ENCODE measurements at places on chromosomes 2 and 18. TPM values are rescaled to one million over a fixed set of nuclear protein-coding genes. Genes with fewer than 3 reads are reported as not detected.

DNA sequence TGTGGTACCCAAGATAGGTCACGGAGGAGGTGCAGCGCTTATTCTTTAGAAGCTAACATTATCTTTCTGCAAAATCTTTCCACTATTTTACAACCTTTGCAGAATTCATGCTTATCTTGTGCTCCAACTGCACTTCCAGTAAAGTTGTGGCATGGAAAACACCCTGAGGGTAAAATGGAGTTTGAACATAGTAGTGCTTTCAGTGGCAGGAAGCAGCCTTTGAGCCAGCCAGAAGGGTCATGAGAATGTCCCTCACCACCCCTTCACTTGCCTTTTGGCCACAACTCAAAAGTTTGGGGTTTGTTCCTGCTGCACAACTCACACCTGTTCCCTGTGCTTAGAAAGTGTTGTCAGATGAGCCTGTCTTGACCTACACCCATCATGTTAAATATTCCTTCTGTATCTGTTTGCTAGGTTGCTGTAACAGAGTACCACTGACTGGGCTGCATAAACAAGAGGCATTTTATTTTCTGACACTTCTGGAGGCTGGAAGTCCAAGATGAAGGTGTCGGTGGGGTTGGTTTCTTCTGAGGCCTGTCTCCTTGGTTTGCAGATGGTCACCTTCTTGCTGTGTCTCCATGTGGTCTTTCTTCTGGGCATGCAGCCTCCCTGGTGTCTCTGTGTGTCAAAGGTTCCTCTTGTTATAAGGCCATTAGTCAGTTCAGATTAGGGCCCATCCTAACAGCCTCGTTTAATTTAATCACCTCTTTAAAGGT lies 194.1 kb downstream of the SMAD7 start:
- DNase-seq = no peak

- DNase-seq = no peak
Measured at GRCh38 chr18:34697891-34698290, 12.2 kb upstream of the DTNA start.

DNA sequence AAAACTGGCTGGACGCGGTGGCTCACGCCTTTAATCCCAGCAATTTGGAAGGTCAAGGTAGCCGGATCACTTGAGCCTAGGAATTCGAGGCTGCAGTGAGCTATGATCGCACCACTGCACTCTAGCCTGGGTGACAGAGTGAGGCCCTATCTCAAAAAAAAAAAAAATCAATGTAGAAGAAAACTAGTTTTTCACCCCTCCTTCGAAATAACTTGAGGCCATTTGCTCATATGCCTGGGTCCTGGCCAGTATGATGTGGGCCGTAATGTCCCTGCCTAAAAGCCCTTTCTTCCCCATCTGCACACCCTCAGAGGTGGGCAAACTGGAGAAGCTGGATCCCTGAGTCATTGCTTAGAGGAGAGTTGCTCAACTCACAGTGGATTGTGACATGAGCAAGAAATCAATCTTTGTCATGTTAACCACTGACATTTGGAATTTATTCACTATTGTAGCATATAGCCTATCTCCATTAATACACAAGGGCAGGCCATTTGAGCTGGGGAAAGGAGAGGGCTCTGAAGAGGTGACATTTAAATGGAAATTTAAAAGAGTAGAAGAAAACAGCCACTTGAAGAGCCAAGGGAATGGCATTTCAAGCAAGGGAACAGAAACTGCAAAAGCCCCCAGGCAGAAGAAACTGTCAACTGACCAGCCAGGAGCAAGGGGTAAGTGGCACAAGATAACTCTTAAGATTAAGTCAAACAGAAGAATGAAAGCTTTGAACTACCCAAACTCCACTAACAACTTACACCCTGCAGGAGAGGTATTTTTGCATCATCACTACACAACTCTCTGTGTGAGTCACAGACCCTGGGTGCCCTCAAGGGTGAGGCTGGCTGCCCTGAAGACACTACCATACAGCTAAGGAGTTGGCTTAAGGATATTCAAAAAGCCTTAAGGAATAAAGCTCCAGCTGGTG lies 7.6 kb upstream of the METTL21A start:
- DNase-seq = no peak

The SERPINB11 gene
- total RNA-seq = not detected

The EML6 gene
- total RNA-seq = 1.4 TPM

The SEPTIN10 gene
- 83.7 TPM for total RNA-seq
